ENCODE measurements at places on chromosomes 5 and 9. TPM values are rescaled to one million over a fixed set of nuclear protein-coding genes. Genes with fewer than 3 reads are reported as not detected.

Gene TMEM267
- total RNA-seq = 7.1 TPM

Gene LECT2
- total RNA-seq = not detected

Gene TCF7
- 0.85 TPM for total RNA-seq

Gene GFI1B
- total RNA-seq = not detected

Gene ECSCR
- total RNA-seq = not detected
